ENCODE measurements at places on chromosomes 12 and 14. TPM values are rescaled to one million over a fixed set of nuclear protein-coding genes. Genes with fewer than 3 reads are reported as not detected.

KRT7 gene
- 7.0 TPM for total RNA-seq

GALNT9 gene
- not detected for total RNA-seq

CCDC38 gene
- total RNA-seq: not detected

ZDHHC22 gene
- not detected for total RNA-seq

GRCh38 chr12:117218149-117218548 lies 27.9 kb upstream of the FBXO21 start:
- no peak for DNase-seq

DNA sequence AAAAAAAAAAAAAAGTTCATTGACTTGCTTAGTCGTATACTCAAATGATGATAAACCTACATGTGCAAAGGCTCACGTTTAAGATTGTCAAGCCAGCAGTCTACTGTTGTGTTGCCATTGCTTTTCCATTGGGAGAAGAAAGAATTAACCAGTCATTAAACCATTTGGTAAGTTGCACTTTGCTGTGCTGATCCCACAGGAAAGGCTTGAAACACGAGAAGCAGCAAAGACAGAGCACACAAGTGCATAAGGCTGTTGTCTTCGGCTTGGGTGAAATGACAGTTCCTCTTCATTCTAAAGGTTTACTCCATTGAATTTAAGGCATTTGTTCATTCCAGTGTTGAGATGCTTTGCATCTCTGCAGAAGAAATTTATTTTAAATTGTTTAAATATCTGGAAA lies 50.1 kb downstream of the ZC3H14 start:
- DNase-seq: no peak

- no peak for DNase-seq
Observed at GRCh38 chr12:124753228-124753591, 110.5 kb downstream of the SCARB1 start.

- DNase-seq: no peak
Observed at GRCh38 chr12:119822046-119822445, 55.1 kb downstream of the CIT start.
